ENCODE measurements at places on chromosomes 6 and 20.

- no peak for DNase-seq
Measured at GRCh38 chr6:114862819-114863218, 520.0 kb upstream of the HS3ST5 start.

DNA sequence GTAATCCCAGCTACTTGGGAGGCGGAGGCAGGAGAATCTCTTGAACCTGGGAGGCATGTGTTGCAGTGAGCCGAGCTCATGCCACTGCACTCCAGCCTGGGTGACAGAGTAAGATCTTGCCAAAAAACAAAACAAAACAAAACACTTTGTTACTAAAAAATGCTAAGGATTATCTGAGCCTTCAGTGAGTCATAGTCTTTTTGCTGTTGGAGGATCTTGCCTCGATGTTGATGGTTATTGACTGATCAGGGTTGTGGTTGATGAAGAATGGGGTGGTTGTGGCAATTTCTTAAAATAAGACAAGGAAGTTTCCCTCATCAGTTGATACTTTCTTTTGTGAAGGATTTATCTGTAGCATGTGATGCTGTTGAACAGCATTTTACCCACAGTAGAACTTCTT, 196.8 kb upstream of the HDDC2 start:
- no peak for DNase-seq

DNA sequence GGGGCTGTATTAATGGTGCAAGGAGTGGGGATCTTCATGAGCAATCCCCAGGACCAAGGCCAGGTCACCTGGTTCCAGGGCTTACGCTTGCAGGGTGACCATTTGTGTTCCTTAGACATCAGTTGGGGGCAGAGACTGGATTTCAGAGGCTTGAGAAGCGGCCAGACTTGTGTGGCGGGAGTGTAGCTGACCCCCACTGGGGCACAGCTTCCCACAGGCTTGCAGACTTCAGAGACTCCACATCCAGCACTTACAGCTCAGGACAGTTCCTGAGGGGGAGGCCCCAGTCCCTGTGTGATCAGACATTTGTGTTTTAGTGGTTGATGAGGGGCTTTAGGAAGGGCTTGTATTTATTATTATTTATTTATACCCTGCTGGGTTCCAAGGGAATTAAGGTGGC, 15.3 kb downstream of the TJAP1 start:
- DNase-seq = no peak

- no peak for DNase-seq
Measured at GRCh38 chr20:47765691-47766594, 19.3 kb downstream of the SULF2 start.

GRCh38 chr6:107390685-107391435, 68.5 kb downstream of the PDSS2 start:
- no peak for DNase-seq

DNA sequence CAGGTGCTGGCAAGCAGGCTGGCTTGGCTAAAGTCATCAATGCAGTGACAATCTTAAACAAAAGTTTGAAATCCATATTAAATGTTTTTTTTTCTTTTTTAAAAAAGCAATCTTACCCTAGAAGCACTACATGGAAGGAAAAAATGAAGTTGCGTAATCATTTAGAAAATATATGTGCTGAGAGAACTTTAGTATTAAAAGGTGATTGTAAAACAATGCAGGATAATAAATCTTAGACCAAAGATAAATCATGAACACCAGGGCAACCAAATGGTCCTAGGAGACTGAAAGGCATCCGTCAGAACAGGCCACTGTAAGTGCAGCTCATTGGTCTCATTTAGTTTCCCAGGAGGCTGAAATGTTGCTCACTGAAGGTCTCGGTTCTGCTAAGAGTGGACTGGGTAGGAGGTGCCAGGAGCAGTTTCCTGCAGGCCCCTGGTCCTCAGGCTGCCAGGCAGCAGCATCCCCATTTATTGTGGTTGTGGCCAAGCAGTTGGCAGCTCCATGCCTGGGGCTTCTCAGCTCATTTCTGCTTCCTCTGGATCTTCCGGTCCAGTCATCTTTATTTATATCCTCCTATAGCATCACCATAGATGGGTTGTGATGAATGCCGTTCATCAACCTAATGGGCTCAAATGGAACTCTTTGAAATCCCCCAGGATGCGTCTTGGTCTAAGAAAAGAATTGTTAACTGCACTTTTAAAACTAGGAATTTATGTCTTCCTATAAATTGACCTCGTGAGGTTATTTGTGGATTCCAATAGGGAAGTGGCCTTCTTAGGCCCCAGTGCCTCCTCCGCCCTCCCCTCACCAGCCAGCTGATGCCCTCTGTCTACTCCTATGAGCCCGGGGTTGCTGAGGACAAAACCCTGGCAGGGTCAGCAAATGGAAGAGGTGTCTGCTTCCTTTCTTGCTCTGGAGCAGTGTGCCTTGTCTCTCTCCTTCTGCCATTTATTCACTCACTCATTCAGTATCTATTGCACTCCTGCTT, 269.0 kb downstream of the UST start:
- DNase-seq = no peak

DNA sequence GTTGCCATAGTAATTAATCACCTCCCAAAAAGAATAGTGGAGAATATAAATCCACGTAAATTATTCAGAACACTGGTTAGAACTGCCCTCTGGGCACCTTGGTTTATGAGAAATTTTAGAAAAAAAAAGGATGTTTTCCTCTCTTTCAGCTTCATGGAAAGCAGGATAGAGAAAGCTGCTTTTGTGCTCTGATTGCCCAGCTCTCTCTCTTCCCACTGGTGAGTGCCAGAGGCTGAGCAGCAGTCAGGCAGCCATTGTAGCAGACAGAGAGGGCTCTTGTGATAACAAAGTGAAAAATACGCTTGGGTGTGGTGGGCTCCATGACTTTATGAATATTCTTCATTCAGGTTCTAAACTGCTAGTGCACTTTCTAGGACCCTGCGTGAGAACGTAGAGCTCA, 26.4 kb downstream of the SLC35F1 start:
- no peak for DNase-seq

GRCh38 chr6:3444276-3445088, 12.4 kb downstream of the SLC22A23 start:
- no peak for DNase-seq

GRCh38 chr6:8195040-8195713, 92.8 kb upstream of the EEF1E1 start:
- no peak for DNase-seq

- peak; percentile 65 for DNase-seq
Measured at GRCh38 chr20:47205577-47206123, 150.8 kb downstream of the ZMYND8 start.

- no peak for DNase-seq
Measured at GRCh38 chr6:12414096-12414675, 124.0 kb downstream of the EDN1 start.

GRCh38 chr6:104885518-104886043, 25.9 kb upstream of the HACE1 start:
- DNase-seq = no peak

DNA sequence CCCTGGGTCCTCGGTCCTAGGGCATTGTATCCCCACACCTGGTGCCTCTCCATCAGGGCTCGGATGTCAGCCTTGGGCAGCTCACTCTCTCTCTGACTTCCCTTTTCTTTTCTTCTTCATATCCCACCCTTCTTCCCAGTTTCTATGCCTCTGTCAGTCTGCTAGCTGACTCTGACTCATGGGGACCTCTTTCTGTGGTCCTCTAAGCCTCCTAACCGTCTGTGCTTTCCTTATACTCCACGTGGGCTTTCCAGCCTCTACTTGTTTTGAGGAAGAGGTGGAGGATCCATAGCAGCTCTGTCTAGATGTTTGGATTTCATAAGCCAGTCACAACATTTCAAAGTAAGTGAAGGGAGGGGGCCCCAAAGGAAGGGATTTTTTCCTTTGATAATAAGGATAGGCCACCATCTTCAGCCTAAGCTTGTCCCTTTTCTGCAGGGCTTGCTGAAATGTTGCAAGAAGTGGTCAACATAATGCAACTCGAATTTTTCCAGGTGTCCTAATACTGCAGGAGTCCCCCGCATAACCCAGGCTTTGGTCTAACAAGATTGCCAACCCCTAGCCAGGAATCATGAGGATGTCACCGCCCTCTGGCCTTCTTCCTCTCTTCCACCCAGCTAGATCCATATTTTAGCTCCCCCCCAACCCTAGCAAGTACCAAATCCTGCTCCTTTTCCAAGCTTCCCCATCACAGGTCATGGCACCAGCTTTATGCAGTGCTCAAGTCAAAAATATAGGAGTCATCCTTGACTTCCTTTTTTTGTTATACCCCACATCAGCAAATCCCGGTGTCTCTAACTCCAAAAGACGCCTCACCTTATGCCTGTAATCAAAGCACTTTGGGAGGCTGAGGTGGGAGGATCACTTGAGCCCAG, 8.7 kb upstream of the PLTP start:
- no peak for DNase-seq

GRCh38 chr6:149335924-149336608, 18.6 kb downstream of the TAB2 start:
- DNase-seq = no peak

- DNase-seq = peak; percentile 90
Measured at GRCh38 chr6:99905209-99906106, 88.6 kb downstream of the MCHR2 start.

DNA sequence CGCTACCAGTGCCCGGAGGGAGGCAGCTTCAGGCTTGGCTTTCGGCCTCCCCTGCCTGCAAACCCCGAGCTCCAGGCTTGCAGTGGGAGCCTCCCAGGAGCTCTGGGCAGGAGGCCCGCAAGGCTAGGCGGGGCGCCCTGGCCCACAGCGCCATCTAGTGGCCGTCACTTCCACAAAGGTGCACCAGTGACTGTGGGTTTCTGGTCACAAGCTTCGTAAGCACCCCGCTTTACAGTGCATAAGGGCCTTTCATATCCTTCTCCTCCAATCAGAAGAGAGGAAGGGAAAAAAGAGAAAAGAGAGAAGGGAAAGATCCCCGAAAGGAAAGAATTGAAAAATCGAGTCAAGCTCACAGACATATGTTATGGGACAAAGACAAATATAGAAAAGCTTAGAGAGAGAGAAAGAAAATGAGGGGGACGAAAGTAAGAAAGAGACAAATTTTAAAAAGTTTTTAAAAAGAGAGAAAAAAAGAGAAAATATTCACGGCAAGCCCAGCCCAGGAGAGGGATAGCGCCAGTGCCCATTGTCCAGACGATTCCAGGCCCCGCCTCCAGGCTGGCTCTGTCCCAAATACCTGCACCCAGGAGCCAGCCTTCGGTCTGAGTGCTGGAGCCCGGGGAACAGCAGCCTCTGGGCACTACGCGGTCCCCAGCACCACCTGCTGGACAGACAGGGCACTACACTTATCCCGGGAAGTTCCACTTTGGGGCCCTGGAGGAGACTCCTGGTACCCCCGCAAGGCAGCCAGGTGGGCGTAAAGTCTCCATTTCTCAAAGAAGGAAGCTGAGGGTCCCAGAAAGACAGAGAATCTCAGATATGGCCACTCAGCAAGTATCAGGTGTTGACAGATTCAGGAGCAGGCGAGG, 207.1 kb downstream of the PREX1 start:
- peak; percentile 76 for DNase-seq

DNA sequence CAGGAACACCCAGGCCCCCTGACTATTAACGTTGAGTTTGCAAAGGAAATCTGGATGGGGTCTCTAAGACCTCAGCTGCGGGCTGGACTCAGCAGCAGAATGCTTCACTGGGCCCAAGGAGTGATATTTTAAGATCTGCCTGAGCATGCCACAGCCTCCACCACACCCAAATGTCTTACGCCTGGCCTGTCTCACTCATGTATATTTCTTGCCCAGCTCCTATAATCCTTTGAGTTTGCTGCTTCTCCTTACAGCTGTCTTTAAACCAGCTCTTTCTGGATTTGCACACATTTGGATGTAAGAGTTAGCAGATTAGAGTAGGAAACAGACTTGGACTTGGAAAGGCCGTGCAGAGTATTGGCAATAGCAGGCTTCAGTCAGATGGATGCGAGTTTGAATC, 16.4 kb downstream of the CASS4 start:
- no peak for DNase-seq

GRCh38 chr6:111161650-111162049, 74.3 kb downstream of the SLC16A10 start:
- no peak for DNase-seq

- no peak for DNase-seq
Measured at GRCh38 chr6:90062667-90063066, 168.4 kb downstream of the GJA10 start.

DNA sequence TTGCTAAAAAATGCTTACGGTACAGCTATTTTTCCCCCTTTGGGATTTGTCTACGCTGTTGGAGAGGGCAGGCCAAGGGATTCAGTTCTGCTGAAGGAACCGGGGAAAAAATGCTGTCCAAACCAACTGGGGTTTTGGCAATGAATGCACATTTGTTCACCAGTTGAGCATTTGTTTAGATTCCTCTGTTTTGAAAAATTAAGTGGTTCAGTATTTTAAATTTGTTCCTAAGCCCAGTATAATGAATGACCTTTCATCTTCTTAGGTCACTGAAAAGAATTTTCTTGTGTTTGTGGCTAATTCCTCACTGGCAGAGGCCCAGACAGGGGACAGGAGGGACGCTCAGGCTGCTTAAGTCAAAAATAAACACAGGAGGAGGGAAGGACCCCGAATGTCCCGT, 10.8 kb upstream of the EYA2 start:
- no peak for DNase-seq

GRCh38 chr6:67433124-67433523, 1202.0 kb upstream of the ADGRB3 start:
- no peak for DNase-seq

DNA sequence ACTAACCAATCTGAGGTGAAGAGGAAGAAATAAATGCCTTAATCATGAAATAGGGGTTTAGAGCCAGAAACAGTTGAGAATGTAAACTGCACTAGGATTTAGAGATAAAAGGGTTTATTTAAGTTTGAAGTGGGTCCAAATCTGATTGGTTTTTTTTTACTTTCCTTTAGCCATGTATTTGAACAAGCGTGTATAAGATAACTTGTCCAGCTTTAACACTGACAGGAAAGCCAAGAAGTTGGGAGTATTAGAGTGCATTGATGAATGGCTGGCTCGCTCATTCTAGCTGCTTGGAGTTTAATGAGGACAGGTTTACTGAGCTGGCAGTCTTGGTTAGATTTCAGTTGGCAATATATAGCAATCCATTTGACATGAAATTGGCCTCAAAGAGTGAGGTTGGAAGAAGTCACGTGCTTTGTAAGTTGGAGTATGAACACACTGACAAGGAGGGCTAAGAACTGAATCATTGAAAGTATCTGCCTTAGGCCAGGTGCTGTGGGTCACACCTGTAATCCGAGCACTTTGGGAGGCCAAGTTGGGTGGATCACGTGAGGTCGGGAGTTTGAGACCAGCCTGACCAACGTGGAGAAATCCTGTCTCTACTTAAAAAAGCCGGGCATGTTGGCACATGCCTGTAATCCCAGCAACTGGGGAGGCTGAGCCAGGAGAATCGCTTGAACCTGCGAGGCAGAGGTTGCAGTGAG, 13.7 kb downstream of the SRSF3 start:
- DNase-seq = no peak

Measured in NCI-H526 treated with DMSO at 0.1 percent for 48 hours (cell line).